ENCODE measurements at places on chromosomes 4 and X.

DNA sequence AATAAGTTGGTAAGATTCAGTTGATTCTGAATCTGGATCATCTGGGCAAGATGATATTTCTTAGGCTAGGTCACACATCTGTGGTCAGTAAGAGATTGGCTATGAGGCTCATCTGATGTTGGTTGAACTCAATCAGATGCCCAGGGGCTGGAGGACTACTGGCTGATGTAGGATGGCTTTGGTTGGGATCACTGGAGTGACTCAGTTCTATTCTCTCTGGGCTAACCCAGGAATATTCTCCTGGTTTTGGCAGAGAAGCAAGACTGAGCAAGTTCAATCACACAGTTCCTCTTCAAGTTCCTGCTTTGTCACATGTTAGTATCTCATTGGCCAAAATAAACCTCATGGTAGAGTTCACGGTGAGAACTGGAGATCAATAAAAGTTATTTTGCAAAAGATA lies 902.3 kb upstream of the SLIT2 start:
- no peaks in the 10 kb centered on the region for H3K36me3 ChIP-seq
- no peaks in the 10 kb centered on the region for H3K27me3 ChIP-seq
- H3K27ac ChIP-seq: no peak overlapping the region
- DNase-seq: no peak

DNA sequence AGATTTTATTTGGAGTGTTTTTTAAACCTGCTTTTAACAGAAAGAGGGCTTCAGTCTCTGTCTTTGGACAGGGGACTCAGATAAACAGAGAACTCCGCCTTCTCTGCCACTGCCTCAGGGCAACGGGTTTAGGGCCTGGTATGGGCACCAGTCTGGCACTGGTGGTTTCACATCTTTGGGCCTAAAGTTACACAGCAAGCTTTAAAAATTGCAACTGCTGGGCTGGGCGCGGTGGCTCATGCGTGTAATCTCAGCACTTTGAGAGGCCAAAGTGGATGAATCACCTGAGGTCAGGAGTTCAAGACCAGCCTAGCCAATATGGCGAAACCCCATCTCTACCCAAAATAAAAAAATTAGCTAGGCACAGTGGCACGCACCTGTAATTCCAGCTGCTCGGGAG lies 10.3 kb upstream of the NAT8L start:
- H3K4me1 ChIP-seq: no peaks in the 10 kb centered on the region
- no peaks in the 10 kb centered on the region for H3K27me3 ChIP-seq

DNA sequence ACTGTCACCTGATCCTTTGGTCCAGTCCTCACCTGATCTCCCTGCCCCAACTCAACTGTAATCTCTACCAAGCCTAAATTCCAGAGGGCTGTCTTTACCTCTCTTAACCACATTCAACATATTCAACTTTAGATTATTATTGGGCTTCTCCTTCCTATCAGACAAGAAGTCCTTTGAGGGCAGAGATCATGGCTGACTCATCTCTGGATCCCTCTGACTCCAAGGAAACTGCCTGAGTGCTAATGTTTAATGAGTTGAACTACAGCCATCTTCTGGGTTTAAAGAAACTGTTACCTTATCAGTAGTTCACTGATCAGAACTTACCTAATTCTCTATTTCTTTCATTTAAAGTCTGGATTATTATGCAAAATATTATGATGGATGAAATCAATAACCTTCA lies 135.7 kb downstream of the GPC3 start:
- H3K27me3 ChIP-seq: peaks cover 3% of the 10 kb centered on the region
- no peak for DNase-seq
- H3K4me3 ChIP-seq: no peak overlapping the region
- H3K4me1 ChIP-seq: no peaks in the 10 kb centered on the region
- H3K27ac ChIP-seq: no peak overlapping the region
- H3K36me3 ChIP-seq: no peaks in the 10 kb centered on the region

- H3K27ac ChIP-seq: no peak overlapping the region
- H3K4me1 ChIP-seq: no peaks in the 10 kb centered on the region
- DNase-seq: no peak
- no peaks in the 10 kb centered on the region for H3K36me3 ChIP-seq
Measured at GRCh38 chr4:172826346-172826745, 342.3 kb upstream of the GALNT7 start.

DNA sequence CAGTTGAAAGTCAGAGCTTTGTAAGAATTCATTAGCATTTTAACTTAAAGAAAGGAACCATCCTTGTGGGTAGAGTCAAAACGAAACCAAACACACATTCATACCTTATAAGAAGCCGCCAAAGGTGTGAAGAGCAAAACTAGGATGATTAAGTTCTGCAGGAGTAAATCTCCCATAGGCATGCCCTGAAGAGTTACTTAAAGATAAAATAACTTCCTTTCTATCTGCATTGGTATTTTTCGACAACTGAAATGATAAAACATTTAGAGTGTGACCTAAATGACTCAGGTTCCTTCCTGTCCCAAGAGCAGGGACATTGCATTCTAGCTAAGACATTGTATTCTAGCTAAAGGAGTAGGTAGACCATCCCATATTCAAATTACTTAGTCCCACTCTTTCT lies 75.3 kb downstream of the BCOR start:
- H3K27ac ChIP-seq: no peak overlapping the region
- H3K36me3 ChIP-seq: no peaks in the 10 kb centered on the region
